ENCODE measurements at places on chromosomes 5 and 9.

GRCh38 chr5:59020611-59021285, 437.9 kb downstream of the RAB3C start:
- no peaks in the 10 kb centered on the region for H3K4me1 ChIP-seq
- H3K4me3 ChIP-seq, result no peak overlapping the region
- peaks cover 15% of the 10 kb centered on the region for H3K36me3 ChIP-seq

DNA sequence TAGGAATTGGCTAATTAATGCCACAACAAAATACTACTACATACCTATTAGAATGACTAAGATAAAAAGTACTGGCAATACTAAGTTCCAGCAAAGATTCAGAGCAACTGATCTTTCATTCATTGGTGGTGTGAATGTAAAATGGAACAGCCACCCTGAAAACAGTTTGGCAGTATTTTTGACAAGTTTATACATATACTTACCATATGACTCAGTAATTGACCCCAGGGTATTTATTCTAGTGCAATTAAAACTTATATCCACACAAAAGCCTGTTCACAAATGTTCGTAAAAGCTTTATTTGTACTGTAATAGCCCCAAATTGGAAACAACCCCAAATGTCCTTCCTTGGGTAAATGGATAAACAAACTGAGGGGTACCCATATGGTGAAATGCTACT, 270.8 kb upstream of the ACTBL2 start:
- H3K36me3 ChIP-seq, result no peaks in the 10 kb centered on the region
- no peak overlapping the region for H3K27ac ChIP-seq
- no peak overlapping the region for H3K4me3 ChIP-seq
- DNase-seq, result no peak

DNA sequence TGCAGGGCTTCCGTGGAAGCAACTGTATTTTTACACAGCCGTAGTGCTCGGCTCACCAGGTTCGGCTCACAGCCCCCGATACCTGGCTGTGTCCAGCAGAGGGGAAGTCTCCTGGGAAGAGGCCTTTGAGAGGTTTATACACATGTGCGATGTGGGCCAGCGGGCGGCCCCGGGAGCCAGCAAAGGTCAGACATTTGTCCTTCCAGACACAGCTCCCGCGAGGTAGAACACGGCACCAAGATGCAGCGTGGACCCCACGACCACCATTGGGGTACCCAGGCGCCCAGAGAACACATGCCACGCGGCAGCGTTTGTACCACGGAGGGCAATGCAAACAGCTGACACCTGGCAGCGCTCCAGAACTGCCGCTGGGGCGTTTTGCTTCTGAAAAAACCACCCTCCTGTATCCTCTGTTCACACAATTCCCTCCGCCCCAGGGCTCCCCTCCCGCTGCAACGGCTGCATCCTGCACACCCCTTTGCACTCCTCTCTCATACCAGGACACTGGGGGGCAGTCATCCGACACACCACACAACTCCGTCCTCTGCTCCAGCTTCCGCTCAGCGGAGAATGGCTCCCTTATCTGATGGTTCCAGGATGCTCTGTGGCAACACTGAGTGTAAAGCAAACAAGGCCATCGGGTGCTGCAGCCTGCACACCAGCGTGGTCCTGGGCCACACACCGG, 235.3 kb downstream of the SYK start:
- H3K27ac ChIP-seq, result no peak overlapping the region
- peak overlapping the region; percentile 49 for H3K4me3 ChIP-seq
- peak; percentile 5 for DNase-seq
- peaks cover 40% of the 10 kb centered on the region for H3K27me3 ChIP-seq
- no peaks in the 10 kb centered on the region for H3K36me3 ChIP-seq

DNA sequence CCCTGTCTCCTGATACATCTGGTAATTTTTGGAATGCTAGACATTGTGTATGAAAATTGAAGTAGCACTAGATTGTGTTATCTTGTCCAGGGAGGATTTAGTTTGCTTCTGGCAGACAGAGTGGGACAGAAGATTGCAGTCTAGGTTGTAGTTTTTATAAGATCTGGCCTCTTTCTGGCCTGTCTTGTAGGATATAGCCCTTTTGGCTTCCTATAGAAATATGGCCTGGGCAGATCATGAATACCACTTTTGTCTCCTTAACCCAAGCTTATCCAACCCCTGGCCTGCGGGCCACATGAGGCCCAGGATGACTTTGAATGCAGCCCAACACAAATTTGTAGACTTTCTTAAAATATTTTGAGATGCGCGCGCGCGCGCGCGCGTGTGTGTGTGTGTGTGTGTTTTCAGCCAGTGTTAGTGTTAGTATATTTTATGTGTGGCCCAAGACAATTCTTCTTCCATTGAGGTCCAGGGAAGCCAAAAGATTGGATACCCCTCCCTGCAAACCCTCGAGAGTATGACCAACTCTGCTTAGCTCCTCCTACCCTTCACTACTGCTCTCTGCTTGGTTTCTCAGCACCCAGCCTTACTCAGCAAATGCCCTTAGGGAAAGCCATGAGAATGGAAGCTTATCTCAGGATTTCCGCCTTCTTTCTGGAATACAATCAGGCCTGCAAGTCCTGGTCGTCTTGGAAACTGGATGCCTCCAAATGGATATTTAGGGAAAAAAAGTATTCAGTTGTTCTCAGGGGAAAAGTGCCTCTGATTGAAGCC, 26.5 kb downstream of the ANKRD33B start:
- H3K4me1 ChIP-seq, result peaks cover 82% of the 10 kb centered on the region
- no peaks in the 10 kb centered on the region for H3K27me3 ChIP-seq
- peaks cover 16% of the 10 kb centered on the region for H3K36me3 ChIP-seq
- no peak overlapping the region for H3K4me3 ChIP-seq
- H3K27ac ChIP-seq, result no peak overlapping the region

GRCh38 chr9:100190339-100190738, 91.3 kb downstream of the INVS start:
- peaks cover 65% of the 10 kb centered on the region for H3K36me3 ChIP-seq
- H3K4me1 ChIP-seq, result peaks cover 7% of the 10 kb centered on the region
- no peak overlapping the region for H3K4me3 ChIP-seq
- no peak for DNase-seq
- no peak overlapping the region for H3K27ac ChIP-seq
- no peaks in the 10 kb centered on the region for H3K27me3 ChIP-seq

DNA sequence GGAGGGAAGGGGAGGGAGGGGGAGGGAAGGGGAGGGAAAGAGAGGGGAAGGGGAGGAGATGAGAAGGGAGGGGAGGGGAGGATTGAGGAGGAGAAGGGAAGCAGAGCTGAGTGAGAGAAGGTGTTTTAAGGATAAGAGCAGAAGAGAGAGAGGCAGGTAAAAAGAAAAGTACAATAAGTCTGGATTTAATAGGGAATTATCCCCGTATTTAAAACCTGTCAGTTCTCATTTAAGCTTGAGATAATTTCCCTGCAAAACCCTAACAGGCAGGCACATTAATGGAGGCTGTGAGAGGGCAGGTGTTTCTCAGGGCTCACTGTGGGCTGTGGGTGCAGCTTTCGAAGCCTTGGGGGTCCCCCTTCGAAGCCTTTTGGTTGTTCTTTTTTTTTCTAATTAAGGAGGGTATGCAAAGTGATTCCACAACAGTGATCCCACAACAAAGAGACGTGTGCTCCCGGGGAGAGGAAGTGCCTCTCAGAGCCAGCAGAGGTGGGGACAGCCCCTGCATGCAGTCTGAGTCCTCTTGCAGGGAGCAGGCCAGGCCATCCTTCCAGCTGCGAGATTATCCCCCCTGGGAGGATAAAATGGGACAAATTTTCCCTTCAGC, 317.9 kb upstream of the IRX1 start:
- H3K27me3 ChIP-seq, result no peaks in the 10 kb centered on the region
- no peak overlapping the region for H3K4me3 ChIP-seq
- no peak for DNase-seq
- H3K36me3 ChIP-seq, result no peaks in the 10 kb centered on the region
- peaks cover 4% of the 10 kb centered on the region for H3K4me1 ChIP-seq

DNA sequence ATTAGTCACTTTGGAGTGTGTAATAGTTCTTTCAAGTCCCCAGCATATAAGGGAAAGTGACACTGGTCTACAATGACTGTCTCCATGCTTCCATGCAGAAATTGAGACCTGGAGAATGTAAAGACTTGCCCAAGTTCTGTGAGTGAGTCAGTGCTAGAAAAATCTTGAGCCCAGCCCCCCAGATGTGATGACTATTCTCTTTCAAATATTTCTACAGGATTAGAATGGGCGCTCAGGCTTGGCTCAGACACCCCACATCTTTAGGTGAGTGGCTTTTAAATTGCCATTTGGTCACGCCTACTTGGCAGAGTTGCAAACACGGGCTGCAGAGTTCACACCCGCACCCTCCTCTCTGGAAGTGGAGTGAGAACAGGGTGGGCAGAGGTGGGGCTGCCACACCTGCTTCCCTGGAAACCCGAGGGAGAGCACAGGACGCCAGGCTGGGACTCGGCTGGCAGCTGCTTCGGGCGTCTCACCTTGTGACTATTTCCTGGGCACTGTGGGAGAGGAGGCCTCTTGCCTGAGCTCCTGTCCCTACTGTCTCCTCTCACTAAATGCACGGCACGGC, 37.6 kb downstream of the ROPN1L start:
- H3K27ac ChIP-seq, result no peak overlapping the region
- no peaks in the 10 kb centered on the region for H3K36me3 ChIP-seq
- H3K27me3 ChIP-seq, result peaks cover 15% of the 10 kb centered on the region
- no peak for DNase-seq

GRCh38 chr9:120477534-120478001, 102.4 kb downstream of the CDK5RAP2 start:
- no peak overlapping the region for H3K4me3 ChIP-seq
- H3K36me3 ChIP-seq, result peaks cover 31% of the 10 kb centered on the region
- DNase-seq, result no peak
- H3K27me3 ChIP-seq, result no peaks in the 10 kb centered on the region
- no peaks in the 10 kb centered on the region for H3K4me1 ChIP-seq
- no peak overlapping the region for H3K27ac ChIP-seq

- H3K4me1 ChIP-seq, result peaks cover 25% of the 10 kb centered on the region
- H3K36me3 ChIP-seq, result peaks cover 23% of the 10 kb centered on the region
- no peaks in the 10 kb centered on the region for H3K27me3 ChIP-seq
- H3K27ac ChIP-seq, result no peak overlapping the region
These were observed 15.0 kb upstream of the IL12B start for GRCh38 chr5:159345336-159345735.

GRCh38 chr5:147901599-147902039, 4.7 kb downstream of the C5orf46 start:
- no peaks in the 10 kb centered on the region for H3K27me3 ChIP-seq
- H3K4me3 ChIP-seq, result no peak overlapping the region
- no peaks in the 10 kb centered on the region for H3K4me1 ChIP-seq
- no peak for DNase-seq

DNA sequence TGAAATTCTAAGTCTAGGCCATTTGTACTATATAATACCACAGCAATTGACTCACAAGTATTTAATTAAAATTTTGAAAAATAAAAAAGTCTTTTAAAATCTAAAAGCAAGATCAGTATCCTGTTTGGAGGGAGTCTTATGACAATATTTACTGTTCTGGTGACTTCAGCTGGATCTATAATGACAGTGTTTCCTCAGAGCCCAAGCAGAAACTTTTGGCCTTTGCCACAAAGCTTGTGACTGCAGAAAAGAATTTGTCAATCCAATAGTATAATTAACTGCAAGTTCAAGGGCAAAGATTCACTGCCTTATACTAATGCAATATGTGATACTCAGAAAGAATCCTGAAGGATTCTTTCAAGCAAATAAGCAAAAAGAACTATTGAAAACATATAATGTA, 49.6 kb upstream of the RAPGEF6 start:
- H3K36me3 ChIP-seq, result peaks cover 19% of the 10 kb centered on the region
- no peak overlapping the region for H3K4me3 ChIP-seq
- DNase-seq, result no peak
- H3K4me1 ChIP-seq, result peaks cover 13% of the 10 kb centered on the region
